ENCODE measurements at places on chromosomes 13 and 19.
A peak's percentile ranks its signal among the peaks of the same experiment; 100 is the strongest.

GRCh38 chr13:38905081-38905480 lies 85.5 kb downstream of the STOML3 start:
- DNase-seq = no peak

DNA sequence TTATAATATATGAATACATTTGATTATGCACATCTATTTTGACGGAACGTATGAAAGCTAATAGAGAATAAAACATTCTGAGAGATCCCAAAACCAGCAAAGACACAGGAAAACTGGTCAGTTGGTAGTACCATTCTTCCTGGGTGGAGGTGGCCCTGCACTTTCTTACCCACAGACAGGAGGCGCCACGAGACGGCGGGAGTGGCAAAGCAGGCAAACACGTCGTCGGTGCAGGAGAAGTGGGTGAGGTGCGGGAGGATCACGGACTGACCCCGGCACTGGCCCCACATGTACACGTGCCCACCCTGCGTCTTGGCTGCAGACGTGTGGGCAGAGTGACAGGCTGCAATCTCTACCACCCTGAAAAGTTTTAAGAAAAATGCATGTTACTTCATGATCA lies 36.1 kb downstream of the RCBTB1 start:
- no peak for DNase-seq

DNA sequence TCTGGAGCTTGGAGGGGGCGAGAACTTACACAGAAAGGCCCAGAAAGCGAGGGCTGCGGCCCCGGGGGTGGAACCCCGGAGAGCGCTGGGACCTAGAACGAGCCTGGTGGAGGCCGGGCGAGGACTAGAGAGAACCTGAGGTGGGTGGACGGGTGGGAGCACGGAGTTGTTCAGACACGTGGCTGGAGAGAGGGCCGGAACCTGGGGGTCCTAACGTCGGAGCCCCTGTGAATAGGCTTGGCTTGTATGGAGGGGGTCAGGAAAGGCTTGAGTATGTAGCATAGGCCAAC lies 383 bp downstream of the ZNF581 start:
- no peak for DNase-seq

GRCh38 chr19:56125806-56126590 lies 4.9 kb upstream of the ZNF787 start:
- DNase-seq = no peak

- DNase-seq = no peak
Observed at GRCh38 chr13:67063036-67063435, 167.1 kb downstream of the PCDH9 start.

- DNase-seq = no peak
Observed at GRCh38 chr19:2385053-2385721, 25.1 kb downstream of the TMPRSS9 start.

- DNase-seq = peak; percentile 80
Observed at GRCh38 chr19:6773323-6773931, 919 bp downstream of the VAV1 start.

GRCh38 chr13:73364736-73365135 lies 305.9 kb downstream of the KLF5 start:
- DNase-seq = no peak

GRCh38 chr13:77580748-77581147 lies 45.2 kb downstream of the SCEL start:
- DNase-seq = no peak

DNA sequence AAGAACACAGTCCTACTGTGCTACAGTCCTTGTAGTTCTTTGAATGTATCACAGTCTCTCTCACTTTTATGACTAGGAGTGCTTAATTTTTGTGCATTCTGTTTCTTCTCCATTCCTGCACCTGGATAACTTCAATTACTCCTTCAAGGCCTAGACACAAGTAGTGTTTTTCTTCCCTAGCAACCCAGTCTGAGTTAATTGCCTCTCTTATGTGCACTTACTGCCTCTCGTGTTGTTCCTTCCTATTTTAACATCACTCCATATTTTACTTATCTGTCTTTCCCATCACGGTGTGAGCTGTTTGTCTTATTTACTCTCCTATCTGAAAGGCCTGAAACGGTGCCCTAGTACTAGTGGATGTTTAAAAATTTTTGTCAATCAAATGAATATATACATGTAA lies 101.5 kb downstream of the HS6ST3 start:
- DNase-seq = no peak

GRCh38 chr19:54352041-54352440 lies 12.7 kb downstream of the LAIR1 start:
- DNase-seq = no peak

DNA sequence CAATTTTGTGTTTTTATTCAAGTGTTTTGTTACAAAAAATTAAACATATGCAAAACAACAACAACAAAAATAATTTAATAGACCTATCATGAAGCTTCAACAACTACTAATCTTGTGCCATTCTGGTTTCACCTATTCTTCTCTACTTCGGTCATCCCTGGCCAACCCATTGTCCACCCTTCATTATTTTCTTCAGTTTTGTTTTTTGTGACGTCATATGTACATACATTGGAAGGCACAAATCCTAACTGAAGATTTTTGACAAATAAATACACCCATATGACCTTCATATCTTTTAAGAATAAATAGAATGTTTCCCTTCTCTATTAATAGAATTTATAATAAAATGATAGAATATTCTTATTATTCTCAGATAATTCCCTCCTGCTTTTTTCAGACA lies 69.2 kb downstream of the ZNF429 start:
- DNase-seq = no peak

GRCh38 chr13:69935043-69935442 lies 172.6 kb upstream of the ATXN8OS start:
- DNase-seq = no peak

DNA sequence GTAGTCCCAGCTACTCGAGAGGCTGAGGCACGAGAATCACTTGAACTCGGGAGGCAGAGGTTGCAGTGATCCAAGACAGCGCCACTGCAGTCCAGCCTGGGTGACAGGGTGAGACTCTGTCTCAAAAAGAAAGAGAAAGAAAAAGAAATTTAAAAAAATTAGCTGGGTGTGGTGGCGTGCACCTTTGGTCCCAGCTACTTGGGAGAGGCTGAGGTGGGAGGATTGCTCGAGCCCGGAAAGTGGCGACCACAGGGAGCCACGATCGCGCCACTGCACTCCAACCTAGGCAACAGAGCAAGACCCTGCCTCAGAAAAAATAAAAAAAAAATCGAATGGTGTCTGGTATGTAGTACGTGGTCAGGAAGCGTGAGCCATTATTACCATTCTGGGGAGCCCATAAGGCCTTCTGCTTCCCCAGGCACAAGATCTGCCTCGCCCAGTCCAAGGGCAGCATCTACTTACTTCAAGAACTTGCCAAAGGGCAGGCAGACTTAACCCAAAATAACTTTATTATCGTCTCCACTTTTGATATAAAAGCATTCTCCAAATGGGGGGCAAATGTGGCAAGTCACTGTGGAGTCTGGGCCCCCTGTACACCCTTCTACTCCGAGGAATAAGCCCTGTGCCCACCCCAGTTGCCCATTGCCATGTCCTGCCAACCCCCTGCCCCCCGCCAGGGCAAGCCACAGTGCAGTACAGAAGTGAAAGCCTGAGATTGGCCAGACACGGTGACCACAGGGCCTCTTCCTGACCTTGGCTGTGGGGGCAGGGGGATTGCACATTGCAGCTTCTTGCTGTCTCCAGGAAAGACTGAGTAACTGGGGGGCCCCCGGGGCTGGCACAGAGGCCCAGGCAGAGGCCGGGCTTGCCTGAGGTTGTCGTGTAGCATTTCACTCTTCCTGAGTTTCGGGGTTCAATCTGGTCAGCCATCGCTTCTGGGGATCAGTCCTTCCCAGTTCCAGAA lies 12.6 kb downstream of the CCL25 start:
- DNase-seq = no peak

DNA sequence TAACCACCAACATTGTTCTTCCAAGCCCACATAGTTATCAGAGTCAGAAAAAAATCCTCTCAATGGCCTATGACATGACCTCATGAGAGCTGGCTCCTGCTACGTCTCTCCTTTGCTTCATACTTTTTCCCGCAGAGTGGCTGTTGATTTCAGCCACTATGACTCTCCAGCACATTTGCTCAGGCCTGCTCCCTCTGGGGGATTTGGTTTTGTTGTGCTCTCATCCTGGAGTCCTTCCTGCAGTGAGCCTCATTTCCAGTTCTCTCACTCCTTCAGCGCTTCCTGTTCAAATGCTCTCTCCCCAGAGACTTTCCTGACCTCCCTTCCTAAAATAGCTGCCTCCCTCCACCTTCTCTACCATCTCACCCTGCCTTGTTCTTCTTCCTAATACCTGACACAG lies 72.0 kb upstream of the USP29 start:
- no peak for DNase-seq

- DNase-seq = no peak
Observed at GRCh38 chr19:49347835-49348234, 12.6 kb downstream of the CD37 start.

- DNase-seq = no peak
Observed at GRCh38 chr13:27044837-27045570, 126.6 kb downstream of the USP12 start.

- no peak for DNase-seq
Observed at GRCh38 chr19:47886010-47886559, at the start of gene SULT2A1. Gene SULT2A1 (minus strand): TSS chr19:47886315. CDS start chr19:47886257, 58 bp downstream.

GRCh38 chr13:30796132-30796572 lies 60.8 kb downstream of the ALOX5AP start:
- no peak for DNase-seq

GRCh38 chr19:31262725-31263191 lies 86.5 kb downstream of the TSHZ3 start:
- DNase-seq = no peak

DNA sequence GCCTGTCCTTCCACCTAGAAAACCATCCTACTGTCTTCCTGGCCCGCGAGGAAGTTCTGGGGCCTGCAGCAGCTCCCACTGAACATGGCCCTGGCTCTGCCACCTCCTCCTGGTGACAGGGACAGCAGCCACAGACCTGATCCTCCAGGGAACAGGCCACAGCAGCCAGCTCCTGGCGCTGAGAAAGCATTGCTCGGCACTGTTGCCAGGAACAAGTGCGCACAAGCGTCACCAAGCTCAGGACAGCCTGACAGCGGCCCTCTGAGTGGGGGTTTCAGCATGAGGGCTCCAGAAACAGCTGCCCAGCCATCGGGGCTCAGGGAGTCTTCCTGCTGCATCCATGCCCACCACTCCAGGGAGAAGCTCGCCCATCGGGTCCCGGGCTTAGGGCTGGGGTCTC lies 21.9 kb downstream of the AP3D1 start:
- DNase-seq = no peak

- DNase-seq = no peak
Observed at GRCh38 chr13:64546371-64546770, 2683.8 kb downstream of the PCDH9 start.

GRCh38 chr13:106117035-106117434 lies 418.4 kb downstream of the EFNB2 start:
- DNase-seq = no peak

- no peak for DNase-seq
Observed at GRCh38 chr19:28530406-28531035, 682.4 kb downstream of the UQCRFS1 start.

GRCh38 chr13:67221630-67222226 lies 8.4 kb downstream of the PCDH9 start:
- DNase-seq = no peak

GRCh38 chr19:7552781-7553180 lies 17.3 kb downstream of the PNPLA6 start:
- no peak for DNase-seq

GRCh38 chr19:11759805-11760204 lies 7.0 kb upstream of the ZNF441 start:
- no peak for DNase-seq

GRCh38 chr19:10553943-10554381 lies 10.3 kb downstream of the ATG4D start:
- DNase-seq = peak; percentile 96

DNA sequence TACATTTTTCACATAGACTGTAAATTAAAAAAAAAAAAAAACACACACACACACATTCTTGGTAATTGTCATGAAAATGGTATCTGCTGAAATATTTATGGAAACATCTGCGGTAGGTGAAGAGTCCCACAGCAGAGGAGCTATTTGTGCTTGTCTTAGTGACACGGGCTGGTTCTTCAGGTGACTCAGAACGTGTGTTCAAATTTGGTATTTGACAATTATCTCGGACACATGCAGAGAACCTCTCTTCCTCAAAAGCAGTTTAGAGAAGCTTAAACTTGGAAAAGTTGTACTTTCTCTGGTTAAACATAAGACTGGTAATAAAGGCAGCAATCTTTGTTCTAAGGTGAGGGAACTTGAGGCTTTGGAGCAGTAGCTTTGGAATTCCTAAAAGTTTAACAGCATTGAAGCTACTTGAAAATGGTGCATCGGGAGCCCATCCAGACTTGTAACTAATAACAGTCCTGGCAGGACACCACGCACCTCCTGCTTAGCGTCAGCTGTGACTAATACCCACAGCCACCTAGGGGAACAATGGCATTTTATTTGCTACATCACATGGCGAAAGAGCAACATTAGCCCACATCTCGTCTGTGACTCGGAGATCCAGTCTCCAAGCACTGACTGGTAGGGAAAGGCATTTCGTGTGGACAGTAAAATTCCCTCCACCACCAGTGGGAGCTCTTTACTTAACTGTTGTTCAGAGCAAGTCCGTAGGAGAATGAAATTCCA lies 1505.1 kb upstream of the SLC10A2 start:
- no peak for DNase-seq

- no peak for DNase-seq
Observed at GRCh38 chr13:97497400-97497799, 63.4 kb downstream of the RAP2A start.

GRCh38 chr13:100392709-100393630 lies 195.6 kb downstream of the GGACT start:
- DNase-seq = peak; percentile 66

DNA sequence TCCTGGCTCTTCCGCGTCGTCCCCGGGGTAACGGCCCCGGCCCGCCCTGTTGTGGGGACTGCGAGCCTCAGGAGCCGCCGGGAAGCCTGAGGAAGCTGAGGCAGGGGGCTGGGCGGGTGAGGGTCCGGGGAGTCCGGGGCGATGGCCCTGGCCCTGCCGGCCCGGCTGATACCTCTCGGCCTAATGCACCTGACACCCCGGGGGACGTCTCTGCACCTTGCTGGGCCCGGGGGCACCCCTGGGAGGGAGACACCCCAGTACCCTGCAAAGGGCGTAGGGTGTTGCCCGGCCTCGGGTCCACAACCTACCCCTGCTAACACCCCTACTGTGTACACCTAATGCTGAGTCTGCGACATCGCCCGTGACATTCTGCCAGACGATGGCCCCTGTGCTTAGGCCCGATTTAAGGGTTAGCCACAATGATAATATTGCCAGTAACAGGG lies 410 bp downstream of the PIN1 start:
- no peak for DNase-seq

- peak; percentile 93 for DNase-seq
Observed at GRCh38 chr19:11848594-11849469, at the start of gene ZNF439. Gene ZNF439 (plus strand): TSS chr19:11848726. CDS start chr19:11848868, 142 bp downstream.

DNA sequence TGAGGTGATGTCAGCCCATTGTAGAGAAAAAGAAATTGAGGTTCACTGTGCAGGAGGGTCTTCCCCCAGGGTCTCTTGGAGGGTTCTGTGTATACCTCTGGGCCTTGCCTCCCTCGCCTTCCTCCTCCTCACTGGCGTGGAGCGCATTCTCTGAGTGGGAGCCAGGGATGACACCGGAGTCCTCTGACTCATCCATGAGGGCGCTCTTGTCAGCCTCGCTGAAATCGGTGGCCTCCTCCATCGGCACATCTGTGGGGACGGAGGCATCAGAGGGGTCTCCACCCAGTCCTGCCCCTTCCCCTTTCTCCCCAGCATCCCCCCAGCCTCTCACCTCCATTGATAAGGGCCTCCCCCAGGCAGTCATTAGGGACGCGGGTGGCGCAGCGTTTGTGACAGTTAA lies 16.2 kb downstream of the PRKD2 start:
- no peak for DNase-seq
